CD4-positive, alpha-beta memory T cell (primary cell): ENCODE measurements at places on chromosomes 11 and 22.

GRCh38 chr22:45552580-45553350 is 50.1 kb downstream of the FBLN1 start:
- DNase-seq: no peak

DNA sequence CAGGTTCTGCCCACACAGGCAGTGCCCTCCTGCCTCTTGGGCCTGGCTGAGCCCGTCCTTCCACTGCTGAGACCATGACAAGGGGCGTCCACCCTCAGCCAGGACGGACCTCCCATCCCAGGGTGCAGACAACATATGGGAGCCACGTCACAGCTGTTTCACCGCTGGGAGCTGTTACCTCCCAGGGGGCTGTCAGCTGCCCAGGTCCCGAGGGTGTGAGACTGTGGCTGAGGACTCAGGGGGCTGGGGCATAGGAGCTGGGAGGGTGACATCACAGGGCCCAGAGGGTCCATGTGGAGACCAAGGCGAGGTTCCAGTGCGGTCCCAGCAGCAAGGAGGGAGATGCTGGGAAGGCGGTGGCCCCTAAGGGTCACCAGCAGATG is 17.9 kb upstream of the CTSD start:
- no peak for DNase-seq

- DNase-seq: no peak
These were observed 7.5 kb upstream of the IL17RA start for GRCh38 chr22:17077255-17077654.

- DNase-seq: no peak
These were observed 44.5 kb downstream of the ST3GAL4 start for GRCh38 chr11:126400019-126400418.

- no peak for DNase-seq
These were observed 10.0 kb downstream of the OR51L1 start for GRCh38 chr11:5004424-5005274.

DNA sequence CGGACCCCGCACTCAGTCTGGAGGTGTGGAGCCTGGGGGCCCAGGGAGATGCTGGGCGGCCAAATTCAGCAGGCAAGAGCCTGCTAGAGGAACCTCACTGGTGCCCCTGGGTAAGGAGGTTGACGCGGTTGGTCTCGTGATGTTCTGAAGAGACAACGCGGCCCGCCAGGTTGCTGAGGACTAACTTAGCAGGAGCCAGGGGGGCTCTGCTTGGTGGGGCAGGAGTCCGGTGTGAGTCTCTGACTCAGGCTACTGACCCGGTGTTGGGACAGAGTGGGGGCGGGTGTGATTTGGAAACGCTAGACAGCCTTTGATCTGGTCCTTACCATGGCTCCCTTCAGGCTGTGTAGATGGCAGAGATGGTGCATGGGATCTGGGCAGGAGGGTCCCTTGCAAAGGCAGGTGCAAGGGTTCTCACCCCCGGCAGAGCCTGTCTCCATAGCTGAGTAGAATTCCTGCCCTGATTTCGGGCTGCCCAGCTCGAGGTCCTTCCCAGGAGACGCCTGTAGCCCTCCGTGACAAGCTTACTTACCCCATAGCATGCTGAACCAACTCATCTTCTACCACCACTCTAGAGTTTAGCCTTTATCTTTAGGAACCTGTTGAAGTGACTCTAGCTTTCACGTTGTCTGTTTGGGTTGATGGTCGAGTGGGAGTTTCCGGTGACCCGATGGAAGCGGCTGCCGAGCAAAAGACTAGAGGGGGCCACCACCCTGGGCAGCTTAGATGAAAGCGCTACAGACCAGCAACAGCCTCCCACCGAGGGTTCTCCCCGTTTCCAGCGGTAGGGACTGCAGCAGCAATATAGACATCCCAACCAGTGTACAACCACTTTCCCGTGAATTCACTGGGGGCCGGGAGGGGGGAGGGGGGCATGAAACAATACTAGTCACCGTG is 38.4 kb downstream of the KCNC1 start:
- no peak for DNase-seq

- no peak for DNase-seq
These were observed 462.1 kb downstream of the BUD13 start for GRCh38 chr11:116310698-116311097.

DNA sequence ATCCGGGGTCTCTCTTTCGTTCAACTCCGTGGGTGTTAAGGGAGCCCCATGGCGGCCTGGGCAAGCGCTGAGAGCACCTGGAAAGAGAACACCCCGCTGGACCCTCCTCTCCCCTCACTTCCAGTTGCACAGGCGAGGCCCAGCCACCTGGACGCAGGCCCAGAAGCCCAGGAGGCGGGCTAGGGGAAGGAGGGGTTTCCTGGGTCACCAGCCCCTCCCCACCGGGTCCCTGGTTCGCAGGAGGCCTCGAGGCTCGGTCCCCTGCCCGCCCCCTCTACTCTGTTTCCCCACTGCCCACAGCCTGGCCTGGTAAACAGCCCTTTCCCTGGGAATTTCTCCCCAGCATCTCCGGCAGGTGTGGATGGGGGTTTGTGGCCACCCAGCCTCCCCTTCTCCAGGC is 8.5 kb upstream of the NFAM1 start:
- DNase-seq: no peak

DNA sequence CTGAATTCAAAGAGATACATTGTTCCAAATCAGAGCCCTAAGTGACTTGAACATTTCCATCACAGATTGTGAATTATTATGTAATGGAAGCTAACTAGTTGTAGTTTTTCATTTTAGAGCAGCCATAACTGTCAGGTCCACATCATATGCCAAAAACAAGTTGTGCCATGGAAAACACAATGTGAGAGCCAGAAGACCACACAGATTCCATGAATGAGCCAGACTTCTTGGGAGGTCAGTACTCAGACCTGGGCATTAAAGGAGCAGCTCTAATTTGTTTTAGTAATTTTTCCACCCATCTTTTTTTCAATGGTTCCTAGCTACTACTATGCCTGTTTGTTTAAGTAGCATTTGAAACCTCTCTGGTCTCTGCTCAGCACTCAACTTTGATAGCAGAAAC is 279.4 kb downstream of the FAT3 start:
- no peak for DNase-seq

DNA sequence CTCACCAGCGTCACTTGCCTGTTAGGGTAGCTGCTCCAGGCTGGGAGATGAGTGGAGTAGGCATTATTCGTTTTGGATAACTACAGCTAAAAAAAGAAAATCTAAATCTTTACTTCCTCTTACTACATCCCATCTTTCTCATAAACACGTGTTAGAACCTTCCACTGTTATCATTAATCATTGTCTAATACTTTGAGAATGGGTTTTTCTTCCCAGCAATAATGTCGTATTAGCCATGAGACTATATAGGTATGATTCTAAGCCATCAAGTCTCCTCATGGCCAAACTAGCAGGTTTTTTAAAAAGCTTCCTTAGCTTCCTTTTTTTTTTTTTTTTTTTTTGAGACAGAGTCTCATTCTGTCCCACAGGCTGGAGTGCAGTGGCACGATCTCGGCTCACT is 3.9 kb upstream of the TEF start:
- DNase-seq: no peak

GRCh38 chr11:134612140-134613030 is 200.3 kb upstream of the B3GAT1 start:
- DNase-seq: no peak

GRCh38 chr11:27166130-27166529 is 125.5 kb downstream of the BBOX1 start:
- no peak for DNase-seq

DNA sequence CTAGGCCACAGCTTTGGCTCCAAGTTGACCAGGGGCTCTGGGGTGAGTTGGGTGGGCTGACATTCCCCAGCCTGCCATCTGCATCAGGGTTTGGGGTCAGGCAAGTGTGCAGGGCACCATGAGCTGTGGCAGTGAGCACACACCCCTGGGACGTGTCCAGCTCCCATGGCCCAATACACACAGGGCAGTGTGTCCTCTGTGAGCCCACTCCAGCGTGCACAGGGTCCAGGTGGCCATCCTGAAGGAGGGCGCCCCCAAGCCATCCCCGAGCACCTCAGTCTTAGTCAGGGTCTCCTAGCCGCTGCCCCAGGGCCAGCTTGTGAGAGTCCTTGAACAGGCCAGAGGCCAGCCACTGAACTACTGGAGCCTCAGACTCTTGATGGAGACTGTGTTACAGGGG is 1.2 kb upstream of the FGF3 start:
- DNase-seq: no peak

- no peak for DNase-seq
These were observed 74.4 kb downstream of the TRIM44 start for GRCh38 chr11:35736952-35737351.

DNA sequence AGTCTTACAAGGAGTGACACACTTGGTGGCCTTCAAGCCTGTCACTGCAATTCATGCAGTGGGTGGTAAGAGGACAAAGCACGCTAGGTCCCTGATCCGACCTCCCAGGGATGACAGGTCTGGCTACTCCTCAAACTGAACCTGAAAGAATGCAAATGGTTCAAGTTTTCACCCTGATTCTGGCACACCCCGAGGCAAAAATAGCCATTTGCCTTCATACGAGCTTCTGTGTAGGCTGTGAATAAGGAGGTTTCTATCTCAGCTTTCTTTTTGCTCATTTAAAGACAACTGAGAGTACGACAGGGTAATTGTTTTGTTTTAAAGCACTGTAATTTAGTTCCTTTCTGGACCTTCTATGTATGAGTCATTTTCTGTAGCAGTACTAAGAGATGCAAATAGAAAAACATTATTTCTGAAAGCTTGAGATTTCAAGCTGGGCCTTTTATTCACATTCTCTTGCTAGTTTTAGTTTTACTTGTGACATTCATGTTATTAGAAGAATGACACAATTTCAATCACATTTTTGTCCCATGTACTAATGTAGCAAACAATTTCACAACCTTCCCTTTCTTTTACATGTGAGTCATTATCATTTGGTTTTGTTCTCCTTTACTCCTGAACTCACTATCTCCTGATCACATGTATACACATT is 56.6 kb upstream of the FDX1 start:
- no peak for DNase-seq

- DNase-seq: no peak
These were observed 64.7 kb downstream of the TRIM29 start for GRCh38 chr11:120073196-120073595.

DNA sequence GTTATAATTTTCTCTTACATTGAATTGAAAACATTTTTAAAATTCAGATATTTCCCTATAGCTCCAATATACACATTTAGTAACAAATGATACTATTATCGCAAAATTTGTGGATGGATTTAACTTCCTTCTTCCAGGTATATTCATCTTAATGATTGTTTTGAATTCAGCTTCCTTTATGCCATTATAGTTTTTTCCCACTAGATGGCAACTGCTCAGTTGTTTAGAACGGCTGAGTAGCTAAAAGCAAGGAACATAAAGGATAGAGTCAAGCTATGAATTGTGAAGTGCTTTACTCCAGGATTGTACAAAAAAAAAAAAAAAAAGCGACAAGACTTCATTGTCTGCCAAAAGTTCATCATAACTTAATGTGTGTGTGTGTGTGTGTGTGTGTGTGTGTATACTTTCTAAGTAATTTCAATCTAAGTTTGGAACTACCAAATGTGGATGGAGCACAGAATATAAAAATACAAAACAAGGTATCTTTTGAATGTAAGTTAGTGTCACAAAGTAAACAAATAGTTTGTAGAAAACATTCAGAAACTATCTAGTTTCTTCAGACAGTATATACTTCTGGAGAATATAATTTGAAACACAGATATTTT is 846.4 kb downstream of the DLG2 start:
- no peak for DNase-seq

- DNase-seq: no peak
These were observed 49.5 kb downstream of the PAX6 start for GRCh38 chr11:31761636-31762035.

GRCh38 chr22:38841211-38841610 is 2.6 kb downstream of the NPTXR start:
- DNase-seq: no peak

DNA sequence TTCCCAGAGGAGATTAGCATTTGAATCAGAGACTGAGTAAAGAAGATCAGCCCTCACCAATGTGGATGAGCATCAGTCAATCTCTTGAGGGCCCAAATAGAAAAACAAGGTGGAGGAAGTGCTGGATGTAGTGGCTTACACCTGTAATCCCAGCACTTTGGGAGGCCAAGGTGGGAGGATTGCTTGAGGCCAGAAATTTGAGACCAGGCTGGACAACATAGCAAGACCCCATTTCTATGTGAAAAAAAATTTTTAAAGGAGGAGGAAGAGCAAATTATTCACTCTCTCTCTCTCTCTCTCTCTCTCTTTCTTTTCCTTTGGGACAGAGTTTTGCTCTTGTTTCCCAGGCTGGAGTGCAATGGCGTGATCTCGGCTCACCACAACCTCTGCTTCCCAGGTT is 18.1 kb upstream of the CAPRIN1 start:
- DNase-seq: no peak

DNA sequence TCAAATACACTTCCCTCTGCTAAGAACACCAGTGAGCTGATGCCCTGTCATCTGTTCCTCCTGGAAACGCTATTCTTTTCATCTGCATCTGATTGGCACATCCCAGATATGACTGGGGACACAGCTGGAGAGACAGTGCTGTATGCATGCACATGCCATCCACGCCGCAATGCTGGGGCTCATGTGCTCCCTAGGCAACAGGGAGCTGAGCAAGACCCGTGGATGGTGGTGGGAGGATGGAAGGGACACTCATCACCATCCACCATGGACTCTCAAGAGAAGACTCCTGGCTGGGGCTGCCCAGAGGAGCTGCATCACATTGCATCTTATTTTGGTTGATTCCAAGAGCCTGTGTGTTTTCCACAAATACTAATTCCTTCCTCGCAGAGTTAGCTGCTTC is 534.9 kb downstream of the OPCML start:
- DNase-seq: no peak

- DNase-seq: no peak
These were observed 599.2 kb downstream of the SOX6 start for GRCh38 chr11:15757048-15757698.

DNA sequence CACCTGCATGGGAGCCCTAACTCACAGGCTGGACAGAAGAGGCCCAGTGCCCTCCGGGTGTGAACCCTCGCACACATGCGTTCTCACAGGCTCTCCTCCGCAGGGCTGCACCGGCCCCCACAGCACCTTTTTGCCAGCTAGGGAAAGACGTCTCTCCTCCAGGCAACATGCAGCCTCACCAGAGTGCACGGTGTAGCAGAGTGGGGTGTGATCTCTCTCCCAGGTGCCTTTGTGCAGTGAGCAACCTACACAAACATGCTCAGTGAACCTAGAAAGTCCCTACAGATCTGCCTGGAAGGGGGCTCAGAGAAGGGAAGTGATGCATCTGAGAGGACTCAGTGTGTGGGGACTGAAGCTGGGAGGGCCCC is 3.7 kb upstream of the CARNS1 start:
- DNase-seq: no peak

GRCh38 chr11:45021692-45022141 is 71.0 kb upstream of the TP53I11 start:
- no peak for DNase-seq
